ENCODE measurements at places on chromosomes 13 and 19.

DNA sequence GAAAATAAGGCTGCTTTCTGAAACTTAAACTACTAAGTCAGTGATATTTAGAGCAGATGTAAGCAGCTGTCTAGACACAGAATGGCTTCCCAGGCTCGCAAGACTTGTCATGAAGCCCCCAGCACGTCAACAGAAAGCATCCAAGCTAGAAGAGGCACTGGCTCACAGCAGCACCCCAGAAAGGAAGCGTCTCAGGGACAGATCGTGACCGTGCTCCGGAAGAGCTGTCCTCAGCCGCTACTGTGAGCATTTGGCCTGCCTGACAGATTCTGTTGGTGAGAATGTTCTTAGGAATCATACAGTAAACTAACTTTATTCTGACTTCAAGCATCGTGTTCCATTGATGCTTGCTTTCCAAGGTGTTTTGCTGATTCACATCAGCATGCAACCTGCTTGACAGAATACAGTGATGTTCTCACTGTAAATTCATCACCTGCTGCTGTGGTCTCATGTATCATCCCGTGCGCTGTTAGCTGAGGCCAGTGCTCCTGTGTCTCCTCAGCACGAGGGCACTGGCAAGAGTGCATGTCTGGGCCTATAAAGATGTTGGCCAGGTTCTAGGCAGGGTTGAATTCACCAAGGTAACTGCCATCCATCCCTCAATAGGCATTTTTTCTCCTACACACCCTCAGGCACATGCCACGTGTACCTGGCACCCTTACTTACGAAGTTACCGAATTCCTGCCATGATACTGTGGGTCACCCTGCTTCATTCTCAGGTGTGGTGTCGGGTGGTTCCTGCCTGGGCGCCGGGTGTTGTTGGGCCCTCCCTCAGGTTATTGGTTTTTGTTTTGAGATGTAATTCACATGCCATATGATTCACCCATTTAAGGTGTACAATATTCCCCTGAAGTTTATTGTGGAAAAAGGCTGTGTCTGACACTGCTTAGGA, 15.9 kb downstream of the SPINT2 start:
- no peak for DNase-seq

GRCh38 chr13:102400675-102401145, 1.1 kb downstream of the FGF14 start:
- no peak for DNase-seq

- no peak for DNase-seq
Observed at GRCh38 chr13:111981006-111981405, 85.9 kb upstream of the SOX1 start.

DNA sequence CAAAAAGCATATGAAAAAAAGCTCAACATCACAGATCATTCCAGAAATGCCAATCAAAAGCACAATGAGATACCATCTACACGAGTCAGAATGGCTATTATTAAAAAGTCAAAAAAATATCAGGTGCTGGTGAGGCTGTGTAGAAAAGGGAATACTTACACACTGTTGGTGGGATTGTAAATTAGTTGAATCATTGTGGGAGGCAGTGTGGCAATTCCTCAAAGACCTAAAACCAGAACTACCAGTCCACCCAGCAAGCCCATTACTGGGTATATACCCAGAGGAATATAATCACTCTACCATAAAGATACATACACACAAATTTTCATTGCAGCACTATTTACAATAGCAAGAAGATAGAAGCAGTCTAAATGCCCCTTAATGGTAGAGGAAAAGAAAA, 529.9 kb downstream of the SLITRK1 start:
- DNase-seq: no peak

DNA sequence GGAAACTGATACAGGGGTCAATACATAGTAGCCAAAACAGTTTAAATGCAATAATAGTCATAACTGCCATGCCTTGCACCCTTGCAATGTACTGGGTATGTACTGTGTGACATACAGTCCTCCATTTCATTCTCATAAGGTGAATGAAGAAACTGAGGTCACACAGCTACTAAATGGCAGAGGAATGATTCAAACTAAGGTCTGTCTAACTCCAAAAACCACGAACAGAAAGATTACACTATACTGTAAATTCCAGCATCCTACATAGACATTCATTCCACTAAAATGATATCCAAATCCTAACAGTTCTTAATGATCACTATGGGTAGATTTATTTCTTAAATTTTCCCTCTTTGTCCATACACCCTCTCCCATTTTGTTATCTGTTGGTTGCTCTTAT, 238.1 kb upstream of the SERP2 start:
- DNase-seq: no peak

DNA sequence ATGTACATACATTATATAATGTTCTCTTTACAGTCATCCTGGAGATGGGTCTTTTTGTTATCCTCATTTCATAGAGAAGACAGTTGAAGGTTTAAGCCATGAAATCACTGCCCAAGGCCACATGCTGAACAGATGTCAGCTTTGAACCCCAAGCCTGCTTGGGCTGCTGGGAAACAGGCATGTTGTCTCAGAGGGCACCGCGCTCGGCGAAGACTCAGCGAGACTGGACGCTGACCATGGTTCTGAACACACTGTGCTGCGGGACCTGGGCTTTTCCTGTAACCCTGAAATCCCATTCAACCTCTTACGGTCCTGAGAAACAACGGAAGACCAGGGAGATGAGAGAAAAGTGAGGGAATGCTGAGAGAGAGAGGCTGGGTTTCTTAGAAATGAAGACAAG, 27.3 kb downstream of the LRFN3 start:
- DNase-seq: peak; percentile 29

DNA sequence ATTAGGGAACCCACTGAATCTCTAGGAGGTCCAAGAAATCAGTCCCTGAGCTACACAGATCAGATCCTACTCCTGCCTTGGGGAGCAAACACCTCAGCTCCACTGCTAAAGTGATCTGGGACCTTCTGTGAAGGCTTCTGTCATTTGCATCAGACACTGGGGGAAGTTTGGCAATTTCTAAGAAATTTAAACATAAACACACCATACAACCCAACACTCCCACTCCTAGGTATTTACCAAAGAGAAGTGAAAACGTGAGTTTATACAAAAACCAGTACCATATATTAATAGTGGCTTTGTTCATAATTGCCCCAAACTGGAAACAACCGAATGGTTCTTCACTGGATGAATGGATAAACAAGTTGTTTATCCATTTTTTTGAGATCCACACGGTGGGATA, 7.3 kb upstream of the TYROBP start:
- no peak for DNase-seq

DNA sequence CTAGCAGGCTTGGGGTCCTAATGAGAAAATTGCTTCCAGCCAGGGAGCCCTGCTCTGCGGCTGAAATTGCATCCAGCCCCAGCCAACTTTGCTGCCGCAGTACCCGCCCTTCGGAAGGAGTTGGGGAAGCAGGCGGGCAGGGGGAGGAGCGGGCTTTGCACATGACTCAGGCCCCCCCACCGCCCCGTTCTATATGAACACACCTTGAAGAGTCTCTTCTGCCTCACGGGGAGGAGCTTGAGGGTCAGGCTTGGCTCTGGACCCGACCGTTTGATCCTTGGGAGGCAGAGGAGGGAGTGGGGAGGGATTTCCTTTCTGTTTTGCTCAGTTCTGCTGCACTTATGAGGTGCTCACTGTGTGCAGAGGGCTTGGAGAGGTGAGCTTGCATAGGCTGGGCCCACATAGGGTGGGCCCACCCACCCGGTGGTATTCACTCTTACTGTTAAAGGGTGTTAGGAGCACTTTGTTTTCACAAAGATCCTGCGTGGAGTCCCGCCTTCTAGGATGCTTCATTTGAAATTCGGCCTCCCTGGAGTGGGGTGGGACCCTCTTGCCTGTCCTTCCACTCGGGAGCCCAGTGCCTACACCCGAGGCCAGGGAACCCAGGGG, 46.5 kb downstream of the LYL1 start:
- no peak for DNase-seq

GRCh38 chr13:83692800-83693199, 189.5 kb downstream of the SLITRK1 start:
- no peak for DNase-seq

GRCh38 chr19:41395355-41395754, 1.8 kb downstream of the EXOSC5 start:
- DNase-seq: no peak

GRCh38 chr19:42657556-42657955, 62.8 kb upstream of the CEACAM8 start:
- DNase-seq: no peak

DNA sequence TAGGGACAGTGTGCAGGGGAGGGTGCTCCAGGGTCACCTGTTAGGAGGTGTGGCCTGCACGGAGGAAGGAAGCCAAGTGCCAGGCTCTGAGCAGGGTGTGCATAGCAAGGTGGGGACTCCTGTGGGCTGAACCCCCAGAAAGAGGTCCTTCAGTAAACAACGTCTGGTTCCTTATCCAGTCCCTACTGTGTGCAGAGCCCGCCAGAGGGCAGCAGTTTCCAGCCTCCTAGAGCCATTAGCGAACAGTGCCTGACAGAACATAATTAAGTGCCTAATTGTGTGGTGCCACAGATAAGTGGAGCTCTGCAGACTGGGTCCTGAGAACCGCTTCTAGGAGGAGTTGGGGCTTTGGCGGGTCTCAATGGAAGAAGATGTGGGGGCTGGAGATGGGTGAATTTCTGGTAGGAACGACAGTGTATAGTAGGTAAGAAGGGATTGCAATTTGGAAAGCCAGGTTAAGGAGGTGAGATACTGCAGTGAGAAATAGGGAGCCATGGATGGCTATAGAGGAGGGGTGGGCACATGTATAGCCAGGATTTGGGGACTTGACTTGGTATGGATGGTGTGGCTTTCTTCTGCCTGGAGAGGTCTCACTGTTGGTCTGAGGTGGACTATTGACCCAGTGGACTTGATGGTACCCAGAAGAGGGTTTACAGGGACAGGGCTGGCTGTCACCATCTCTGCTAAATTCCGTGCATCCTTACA, 323.1 kb downstream of the ZNF536 start:
- DNase-seq: no peak

DNA sequence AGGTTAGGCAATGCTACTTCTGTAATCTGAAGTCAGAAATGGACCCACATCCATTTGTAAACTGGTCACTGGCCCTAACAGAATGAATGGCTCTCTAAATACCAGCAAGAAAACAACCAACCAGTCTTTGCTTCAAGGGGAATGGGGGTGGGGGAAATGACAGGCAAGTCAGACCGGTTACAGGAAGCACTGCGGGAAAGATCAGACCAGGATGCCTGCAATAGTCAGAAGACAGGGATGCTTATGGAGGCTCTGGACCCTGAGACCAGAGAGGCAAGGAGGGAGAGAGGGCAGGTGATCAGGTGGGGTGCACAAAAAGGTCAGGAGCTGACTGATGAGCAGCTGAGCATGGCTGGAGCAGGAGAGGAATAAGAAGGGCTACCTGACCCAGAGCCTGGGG, 13.1 kb downstream of the MED26 start:
- DNase-seq: no peak

DNA sequence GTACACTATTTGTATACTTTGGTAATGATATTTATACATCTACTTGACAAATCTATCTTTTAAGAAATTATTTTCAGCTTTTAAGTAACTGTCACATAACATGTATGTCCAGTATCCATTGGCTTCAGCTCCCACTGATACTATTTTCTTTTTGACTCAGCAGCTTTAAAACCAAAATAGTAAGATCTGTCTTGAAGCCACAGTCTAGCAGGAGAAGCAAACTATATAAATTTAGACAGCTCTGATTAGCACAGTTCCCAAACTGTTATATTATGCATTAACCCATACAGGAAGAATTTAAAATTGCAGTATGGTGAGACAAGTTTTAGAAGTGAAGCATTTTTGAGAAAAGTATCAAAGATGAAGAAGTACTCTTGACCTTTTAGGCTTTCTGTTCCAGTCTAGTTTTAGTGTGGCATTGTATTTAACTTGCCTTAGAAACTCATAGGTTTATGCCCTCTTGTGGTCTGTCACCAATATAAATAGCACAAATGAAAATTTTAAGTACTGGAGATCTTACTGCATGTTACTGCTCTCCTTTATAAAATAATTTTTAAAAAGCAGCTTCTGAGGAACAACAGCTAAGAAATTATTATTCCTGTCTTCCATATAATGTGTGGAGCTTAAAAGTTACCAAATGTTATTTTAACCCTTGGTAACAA, 24.7 kb downstream of the URI1 start:
- DNase-seq: peak; percentile 35

GRCh38 chr13:99845161-99845874, 126.2 kb downstream of the ZIC5 start:
- no peak for DNase-seq

DNA sequence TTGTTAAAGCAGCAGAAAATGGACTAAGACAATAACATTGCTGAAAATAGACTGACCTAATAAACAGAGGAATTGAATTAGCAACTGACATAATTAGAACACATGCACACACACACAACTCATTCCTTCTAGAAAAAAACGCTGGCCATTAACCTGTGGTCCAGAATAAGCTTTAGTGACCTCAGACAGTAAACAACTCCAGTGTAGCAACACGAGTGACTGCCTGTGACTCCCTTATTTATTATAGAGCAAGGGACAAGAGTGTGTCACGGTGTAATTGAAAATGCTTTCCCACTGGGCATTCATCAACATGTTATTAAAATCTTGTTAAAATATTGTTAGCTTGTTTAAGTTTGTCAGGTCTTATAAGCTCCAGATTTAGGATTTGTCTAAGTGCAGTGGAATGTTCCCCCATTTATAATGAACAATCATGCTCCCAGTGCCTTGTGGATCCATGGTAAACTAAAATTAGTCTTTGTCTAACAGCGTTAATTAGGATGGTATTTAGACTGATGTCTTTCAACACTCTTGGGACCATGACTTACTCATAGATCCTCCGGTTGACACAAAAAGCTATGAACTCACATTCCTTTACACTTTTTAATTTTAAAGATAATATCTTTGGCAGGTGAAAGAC, 111.7 kb upstream of the IRS2 start:
- no peak for DNase-seq

DNA sequence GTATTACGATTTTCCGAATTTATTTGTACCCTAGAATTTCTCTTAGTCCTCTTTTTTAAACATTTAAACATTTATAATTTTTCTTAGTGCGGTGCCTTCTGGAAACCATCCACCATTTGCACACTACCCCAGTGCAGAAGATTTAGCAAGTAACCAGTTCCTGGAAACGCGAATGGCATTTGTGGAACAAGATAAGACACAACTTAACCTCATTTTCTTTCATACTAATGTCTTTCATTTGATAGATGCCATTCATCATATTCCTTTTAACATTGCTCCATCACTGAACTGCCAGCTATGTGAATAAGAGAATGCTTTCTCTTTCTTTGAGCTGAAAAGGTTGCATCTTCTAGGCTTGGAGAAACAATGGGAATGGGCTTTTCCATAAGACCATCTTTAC, 6.8 kb downstream of the FRY start:
- no peak for DNase-seq

DNA sequence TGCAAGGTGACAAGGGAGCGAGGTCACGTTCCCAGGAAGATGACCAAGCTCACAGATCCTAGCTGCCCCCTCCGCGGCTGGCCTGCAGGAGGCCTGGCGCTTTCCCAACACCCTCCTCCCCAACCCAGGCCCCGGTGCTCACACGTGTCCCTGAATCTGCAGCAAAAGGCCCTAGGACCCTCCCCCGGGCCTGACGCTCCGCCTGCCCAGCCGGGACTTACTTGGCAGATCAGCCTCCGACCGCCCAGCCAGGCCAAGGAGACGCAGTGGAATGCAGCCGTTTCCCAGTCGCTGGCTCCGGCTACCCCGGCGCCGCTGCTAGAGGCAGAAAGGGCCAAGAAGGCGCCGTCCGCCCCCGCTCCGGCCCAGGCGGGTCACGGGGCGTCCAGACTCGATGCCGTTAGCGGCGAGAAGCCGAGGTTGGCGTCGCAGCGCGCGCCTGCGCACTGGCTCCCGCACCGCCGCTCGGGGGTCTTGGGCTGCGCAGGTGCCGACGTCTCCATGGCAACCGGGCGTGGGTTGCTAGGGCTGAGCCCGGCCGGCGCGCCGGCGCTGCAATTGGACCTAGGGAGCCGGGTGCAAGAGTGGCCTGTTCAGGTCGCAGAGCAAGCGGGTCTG, at the start of gene PNMA8A:
PNMA8A (minus strand) TSS at position 448 of the 618 bp plus-strand sequence. CDS start 528 bp downstream, outside the sequence.
- DNase-seq: peak; percentile 43

Measured in natural killer cell (primary cell).